Stimulated activated CD8-positive, alpha-beta memory T cell treated with anti-CD3 and anti-CD28 coated beads, Interleukin-7, amount 100 ng/mL, for 4 hours (primary cell): ENCODE measurements at places on chromosomes 13 and 19.

DNA sequence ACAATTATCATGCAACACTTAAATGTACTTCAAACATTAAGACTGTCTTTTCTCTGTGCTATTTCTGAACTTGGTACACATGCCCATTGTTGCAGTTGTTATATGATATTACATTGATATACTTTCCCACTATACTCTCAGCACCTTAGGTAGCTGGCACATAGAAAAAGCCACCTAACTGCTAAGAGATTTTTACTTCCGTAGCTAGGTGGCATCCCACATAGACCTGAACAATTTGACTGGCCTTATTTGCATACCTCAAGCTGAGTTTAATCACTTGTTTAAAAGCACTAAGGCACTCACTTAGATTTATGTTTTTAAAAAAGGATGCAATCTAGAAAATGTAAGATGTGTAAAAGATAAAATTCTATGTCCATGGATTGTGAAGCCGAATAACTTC, 194.2 kb downstream of the POU4F1 start:
- DNase-seq = no peak

DNA sequence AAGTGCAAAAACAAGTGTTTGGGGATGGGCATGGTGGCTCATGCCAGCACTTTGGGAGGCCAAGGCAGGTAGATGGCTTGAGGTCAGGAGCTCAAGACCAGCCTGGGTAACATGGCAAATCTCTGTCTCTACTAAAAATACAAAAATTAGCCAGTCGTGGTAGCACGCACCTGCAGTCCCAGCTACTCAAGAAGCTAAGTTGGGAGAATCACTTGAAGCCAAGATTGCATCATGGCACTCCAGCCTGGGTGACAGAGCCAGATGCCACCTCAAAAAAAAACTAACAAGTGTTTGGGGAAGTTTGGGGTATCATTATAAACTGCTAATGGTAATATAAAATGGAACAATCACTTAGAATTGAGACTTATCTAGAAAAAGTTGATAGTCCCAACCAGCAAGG, 24.6 kb downstream of the XPO4 start:
- DNase-seq = no peak

DNA sequence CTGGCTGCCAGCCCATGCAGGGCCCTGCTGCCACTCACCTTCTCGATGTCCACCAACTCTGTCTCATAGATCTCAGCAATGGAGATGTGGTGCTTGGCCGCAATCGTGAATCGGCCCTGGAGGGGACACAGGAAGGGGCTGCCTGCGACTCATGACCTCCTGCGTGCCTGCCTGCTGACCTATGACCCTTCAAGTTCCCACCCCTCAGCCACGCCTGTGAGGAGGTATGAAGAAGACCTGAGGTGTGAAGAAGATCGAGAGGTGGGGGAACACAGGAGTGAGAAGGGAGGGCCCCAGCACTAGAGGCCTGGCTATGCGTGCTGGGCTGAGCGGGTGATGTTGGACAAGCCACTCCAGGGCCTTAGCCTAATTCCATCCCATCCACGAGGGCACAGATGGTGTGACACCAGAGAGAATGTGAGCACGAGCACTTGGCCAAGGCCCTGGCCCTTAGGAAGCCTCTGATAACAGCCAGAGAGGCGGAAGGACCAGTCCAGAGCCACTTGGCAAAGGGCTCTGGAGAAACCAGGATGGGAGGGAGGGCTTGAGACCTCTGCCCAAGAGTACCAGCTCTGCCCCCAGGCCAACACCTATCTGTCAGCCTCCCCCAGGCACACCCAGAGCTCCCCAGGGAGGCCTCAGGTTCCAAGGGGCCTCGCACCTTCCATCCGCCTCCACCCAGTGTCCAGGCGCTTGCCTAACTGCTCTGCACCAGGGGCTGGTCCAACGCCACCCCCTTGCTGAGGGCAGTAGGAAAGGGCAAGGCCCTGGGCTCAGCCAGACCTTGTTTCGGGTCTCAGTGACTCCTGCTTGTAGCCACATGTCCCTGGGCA, 9.6 kb upstream of the KPTN start:
- no peak for DNase-seq

- no peak for DNase-seq
Observed at GRCh38 chr13:65964672-65965071, 1265.5 kb downstream of the PCDH9 start.

DNA sequence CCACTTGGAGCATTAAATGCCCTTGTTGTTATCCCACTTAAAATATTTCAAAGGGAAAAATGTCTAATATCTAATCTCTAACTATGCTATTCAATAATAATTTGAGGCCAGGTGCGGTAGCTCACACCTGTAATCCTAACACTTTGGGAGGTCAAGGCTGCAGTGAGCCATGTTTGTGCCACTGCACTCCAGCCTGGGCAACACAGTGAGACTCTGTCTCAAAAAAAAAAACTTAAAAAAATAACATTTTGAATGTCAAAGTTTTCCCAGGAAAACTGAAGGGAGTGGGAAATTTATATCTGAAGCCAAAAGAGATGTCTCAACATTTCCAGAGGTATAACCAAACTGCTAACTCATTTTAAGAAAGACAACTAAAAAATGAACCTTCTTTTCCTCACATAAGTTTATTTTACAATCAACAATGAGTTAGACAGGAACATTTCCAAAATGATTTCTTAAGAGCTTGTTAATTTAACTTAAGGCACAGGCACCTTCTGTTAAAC, 47.9 kb downstream of the CAB39L start:
- no peak for DNase-seq

DNA sequence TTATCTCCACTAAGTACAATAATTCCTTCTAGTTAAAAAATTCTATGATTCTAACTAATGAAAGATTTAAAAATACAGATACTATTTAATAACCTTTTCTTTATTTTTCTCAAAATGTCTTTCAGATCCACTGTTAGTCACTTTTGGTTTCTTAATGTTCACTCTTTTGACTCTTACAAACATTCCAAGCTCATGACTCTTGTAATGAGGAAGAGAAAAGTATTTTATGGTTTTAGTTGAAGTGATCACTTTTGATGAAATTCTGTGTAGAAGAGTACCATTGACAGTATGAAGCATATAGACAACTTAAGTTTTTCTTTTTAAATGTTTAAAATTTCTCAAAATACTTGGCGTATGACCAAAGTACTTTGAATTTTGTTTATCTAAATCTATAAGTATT, 27.8 kb downstream of the COG3 start:
- DNase-seq = no peak

DNA sequence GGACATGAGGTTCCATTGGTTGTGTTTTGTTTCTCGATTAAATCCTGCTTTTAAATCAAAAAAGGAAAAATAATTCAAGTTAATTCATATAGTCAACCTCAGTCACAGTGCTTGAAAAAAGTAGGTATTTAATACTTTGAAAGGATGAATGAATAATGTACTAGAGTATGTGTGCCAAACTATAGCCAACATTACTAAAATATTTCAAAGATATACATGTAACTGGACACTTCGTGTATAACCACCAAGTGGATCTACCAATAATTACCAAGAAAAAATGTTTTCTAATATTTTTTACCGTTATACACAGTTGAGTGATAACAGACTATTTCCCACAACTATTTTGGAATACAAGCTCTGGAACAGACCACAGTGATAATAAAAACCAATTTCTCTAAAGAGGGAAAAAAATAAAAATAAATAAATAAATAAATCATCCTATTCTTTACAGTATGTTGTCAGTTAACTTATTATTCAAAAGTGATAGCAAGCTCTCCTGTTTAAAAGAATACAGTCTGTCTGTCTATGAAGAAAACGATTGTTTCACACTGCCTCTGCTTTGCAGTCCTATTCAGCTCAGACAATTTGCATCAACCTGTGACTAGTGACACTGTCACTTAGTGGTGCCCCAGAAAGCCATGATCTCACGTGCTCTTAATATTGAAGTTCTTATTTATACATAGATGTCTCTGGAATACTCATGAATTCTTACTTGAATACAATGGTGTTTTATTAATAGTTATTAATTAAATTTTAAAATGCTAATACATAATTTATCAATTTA, 58.2 kb downstream of the UBL3 start:
- DNase-seq = no peak

GRCh38 chr13:48006396-48006795, 5.3 kb upstream of the SUCLA2 start:
- DNase-seq = no peak

DNA sequence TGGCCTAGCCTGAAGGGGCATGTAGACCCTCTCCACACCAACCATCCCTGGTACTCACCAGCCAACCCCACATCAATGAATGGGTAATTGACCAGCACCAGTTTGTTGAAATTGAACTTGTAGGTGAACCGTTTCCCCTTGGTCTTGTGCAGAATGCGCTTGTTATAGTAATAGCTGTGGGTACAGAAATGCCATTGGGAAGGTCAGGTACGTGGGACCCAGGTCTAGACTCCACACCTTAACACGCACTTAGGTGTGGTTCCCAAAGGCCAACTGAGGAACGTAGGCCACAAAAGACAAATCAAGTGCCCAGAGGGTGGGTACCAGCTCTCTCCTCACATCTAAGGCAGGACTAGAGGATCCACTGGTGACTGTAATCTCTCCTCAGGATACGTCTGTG, 5.2 kb downstream of the ERF start:
- no peak for DNase-seq
